Tibial nerve (tissue), 4 donors: ENCODE measurements at places on chromosomes 1 and 21. TPM values are rescaled to one million over a fixed set of nuclear protein-coding genes. Genes with fewer than 3 reads are reported as not detected.

DNA sequence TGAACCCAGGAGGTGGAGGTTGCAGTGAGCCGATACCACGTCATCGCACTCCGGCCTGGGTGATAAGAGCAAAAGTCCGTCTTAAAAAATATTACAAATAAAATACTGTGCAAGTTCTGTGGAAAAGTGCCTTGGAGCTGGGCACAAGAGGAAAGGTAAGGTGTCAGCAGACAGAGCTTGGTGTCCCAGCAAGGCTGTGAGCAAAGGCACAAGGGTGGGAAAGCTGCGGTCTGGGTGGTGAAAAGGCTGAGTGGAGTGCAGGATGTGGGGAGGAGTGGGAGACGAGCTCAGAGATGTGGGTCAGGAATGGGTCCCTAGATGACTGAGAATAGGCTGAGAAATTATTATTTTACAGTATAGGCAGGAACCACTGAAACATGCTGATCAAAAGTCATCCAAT is 150.6 kb downstream of the RHOU start:
- DNase-seq = no peak

Gene PADI1
- total RNA-seq = not detected

- DNase-seq = no peak
Measured at GRCh38 chr1:110293601-110294104, 45.5 kb upstream of the RBM15 start.

Gene PSRC1
- 52.2 TPM for total RNA-seq

Gene ADAM30
- total RNA-seq = not detected

- no peak for DNase-seq
Measured at GRCh38 chr1:21924503-21925005, 12.6 kb downstream of the HSPG2 start.

DNA sequence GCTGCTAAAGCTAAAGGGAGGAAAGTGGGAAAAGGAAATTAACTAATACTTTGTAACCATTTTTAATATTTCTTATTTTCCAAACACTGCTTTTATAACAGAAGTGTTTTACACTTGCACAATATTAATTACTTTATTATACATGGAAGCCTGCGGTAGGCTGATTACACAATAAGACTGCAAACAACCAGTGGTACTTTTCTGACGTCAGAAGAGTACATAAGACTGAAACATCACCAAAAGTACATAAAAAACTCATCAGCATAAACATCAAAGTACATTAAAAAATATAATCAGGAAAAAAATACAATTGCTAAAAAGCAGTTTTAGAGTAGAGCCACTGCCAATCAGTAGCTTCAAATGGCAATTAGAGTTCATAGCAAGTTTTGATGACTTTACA is 4.6 kb downstream of the ZNF281 start:
- no peak for DNase-seq

DNA sequence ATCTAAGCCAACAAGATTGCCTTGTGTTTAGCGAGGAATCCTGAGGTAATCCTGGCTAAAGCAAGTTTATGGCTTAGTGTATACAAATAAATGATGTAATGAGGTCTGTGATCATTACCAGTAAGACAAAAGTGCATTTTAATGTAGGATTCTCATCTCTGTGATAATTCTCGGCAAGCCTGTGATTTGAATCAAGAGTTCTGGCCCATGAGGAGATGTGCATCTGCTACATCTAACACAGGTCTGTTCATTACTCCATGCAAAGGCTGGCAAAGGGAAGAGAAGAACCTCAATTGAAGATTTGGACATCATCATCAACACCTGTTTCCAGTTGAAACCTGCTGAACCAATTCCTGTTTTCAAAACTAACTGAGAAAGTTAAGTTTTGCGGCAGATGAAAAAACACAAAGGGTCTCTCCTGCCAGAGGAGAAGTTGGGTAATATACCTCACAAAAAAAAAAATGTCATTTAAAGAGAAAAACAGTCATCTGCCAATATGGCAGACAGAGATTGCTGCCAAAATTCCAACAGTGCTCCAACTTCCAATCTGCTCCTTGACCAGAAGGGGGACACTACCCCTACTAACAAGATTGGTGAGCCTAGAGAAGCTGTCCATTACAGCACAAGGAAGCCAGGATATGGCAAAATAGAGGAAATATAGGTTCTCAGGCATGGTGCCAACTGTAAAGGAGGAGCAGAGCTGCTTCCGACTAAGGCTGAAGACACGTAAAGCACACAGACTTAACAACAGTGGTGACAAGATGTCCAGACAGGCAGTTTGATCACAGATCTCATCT is 453.7 kb downstream of the TTLL7 start:
- DNase-seq = no peak

GRCh38 chr1:24252185-24252780 is 65.2 kb upstream of the IFNLR1 start:
- DNase-seq = no peak

Gene EFCAB14
- total RNA-seq = 102 TPM

Gene AMPD1
- not detected for total RNA-seq

Gene TFAP2E
- 1.7 TPM for total RNA-seq

Gene AMY2A
- 1.5 TPM for total RNA-seq

DNA sequence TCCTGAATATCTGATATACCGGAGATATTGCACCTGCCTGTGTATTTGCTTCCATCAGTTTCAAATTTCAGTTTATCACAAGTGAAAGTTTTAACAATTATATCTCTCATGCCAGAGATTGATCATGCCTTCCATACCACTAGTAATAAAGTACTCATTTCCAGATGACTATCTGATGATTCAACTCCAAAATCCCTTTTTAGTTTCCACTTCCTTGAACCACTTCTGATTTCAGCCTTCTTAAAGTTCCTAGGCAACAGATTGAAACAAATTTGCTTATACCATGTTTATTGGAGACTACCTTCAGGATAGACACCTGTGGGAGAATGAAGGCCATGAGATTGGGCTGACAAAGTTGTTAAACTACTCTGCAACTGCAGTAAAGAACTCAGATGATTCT is 21.5 kb upstream of the COL11A1 start:
- DNase-seq = no peak

- no peak for DNase-seq
Measured at GRCh38 chr1:93123201-93123783, 44.2 kb downstream of the MTF2 start.

Gene BCAR3
- 36.3 TPM for total RNA-seq

- no peak for DNase-seq
Measured at GRCh38 chr1:95057351-95057750, 15.4 kb downstream of the ALG14 start.

DNA sequence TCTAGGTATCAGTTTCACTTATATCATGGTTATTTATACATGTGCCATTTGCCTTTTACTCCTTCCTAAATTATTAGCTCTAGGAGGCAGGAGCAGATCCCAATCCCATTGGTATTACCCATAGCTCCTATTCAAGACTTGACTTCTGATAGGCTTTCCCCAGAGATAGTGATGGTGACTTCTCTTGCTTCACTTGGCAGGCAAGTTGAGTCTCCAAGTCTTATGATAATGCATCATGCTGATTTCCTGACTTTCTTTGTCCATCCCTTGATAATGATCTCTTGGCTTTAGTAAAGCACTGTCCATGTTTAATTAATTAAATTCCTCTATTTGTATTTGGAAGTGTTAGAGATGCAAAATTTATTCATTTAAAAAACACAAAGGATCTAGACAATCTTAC is 253.5 kb upstream of the ADAMTS5 start:
- no peak for DNase-seq

Gene NOL9
- total RNA-seq = 30.9 TPM

DNA sequence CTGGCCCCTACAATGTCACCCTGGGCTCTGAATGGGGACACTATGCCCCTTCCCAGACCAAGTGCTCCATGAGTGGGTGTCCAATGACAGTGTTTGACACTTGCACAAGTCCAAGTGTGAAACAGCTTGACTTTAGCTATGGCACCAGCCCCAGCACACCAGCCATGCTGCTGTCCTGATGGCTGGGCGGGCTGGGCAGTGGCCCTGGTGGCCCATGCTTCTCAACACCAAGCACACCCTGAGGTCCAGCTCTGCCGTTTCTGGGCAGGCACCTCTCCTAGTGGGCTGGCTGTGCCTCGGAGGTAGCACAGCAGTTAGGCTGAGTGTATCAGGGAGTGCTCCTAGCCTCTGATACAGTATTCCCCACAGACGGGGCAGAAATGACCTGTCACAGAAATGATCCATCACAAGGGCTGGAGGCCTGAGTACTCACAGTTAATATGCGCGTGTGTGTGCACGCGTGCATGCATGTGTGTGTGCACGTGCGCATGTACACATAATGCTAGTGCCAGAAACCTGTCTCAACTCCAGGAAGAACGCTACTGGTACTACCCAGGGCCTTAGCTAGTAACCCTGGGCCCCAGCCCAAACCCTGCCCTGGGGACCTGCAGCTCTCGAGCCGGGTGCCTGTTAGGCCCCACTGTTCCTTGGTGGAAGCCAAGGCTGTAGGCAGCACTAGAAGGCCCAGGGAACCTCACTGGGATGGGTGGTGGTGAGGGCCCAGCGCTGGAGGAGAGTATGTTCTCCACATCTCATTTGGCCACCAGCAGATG is 134.0 kb downstream of the DMRTB1 start:
- no peak for DNase-seq

- no peak for DNase-seq
Measured at GRCh38 chr21:46666941-46667740, 31.7 kb downstream of the PRMT2 start.

- DNase-seq = no peak
Measured at GRCh38 chr1:51926171-51926812, 47.8 kb upstream of the NRDC start.

DNA sequence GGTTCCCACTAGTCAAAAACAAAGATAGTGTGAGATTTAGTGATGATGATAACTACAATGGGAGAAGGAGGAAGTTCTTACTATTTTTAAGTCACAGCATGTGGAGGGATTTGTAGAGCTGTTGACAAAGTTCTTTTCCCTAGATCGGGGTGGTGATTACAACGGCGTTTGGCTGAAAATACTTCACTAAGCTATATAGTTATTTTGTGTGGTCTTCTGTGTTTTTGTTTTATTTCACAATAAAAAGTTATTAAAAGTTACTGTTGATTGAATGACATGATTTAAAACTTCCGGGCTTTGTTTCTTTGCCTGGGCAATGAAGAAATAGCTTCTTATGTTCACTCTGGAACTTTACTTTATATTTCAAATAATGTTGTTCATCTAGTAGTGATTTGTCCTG is 47.3 kb upstream of the SSX2IP start:
- no peak for DNase-seq
